ENCODE measurements at places on chromosomes 5 and 9.

GRCh38 chr9:114092336-114092735, 6.8 kb downstream of the KIF12 start:
- DNase-seq = no peak

- no peak for DNase-seq
Observed at GRCh38 chr5:131396015-131396414, 132.2 kb downstream of the CDC42SE2 start.

DNA sequence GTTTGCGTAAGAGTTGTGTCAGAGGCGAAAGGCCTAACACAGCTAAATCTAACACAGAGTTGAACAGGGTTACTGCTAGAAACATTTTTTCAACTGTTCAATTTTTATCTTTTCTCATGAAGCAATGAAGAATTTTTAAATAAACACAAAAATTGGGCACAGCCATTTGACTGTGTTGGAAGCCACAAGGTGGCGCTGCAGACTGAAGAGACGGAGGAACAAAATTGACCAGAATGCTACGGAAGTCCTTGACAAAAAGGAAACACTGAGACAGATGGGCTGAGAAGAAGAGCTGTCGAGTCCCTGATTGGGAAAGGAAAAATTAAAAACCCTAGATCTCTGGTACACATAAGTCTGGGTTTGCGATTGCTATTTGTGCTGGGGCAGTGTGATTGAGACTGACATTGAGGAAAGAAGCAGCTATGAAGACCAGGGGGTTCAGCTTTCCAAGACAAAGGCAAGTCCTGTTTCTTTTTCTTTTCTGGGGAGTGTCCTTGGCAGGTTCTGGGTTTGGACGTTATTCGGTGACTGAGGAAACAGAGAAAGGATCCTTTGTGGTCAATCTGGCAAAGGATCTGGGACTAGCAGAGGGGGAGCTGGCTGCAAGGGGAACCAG, at the start of gene PCDHB9:
TSS of gene PCDHB9 (plus strand) at position 265 of the 616 bp plus-strand sequence. CDS start at position 423, 158 bp downstream.
- no peak for DNase-seq

DNA sequence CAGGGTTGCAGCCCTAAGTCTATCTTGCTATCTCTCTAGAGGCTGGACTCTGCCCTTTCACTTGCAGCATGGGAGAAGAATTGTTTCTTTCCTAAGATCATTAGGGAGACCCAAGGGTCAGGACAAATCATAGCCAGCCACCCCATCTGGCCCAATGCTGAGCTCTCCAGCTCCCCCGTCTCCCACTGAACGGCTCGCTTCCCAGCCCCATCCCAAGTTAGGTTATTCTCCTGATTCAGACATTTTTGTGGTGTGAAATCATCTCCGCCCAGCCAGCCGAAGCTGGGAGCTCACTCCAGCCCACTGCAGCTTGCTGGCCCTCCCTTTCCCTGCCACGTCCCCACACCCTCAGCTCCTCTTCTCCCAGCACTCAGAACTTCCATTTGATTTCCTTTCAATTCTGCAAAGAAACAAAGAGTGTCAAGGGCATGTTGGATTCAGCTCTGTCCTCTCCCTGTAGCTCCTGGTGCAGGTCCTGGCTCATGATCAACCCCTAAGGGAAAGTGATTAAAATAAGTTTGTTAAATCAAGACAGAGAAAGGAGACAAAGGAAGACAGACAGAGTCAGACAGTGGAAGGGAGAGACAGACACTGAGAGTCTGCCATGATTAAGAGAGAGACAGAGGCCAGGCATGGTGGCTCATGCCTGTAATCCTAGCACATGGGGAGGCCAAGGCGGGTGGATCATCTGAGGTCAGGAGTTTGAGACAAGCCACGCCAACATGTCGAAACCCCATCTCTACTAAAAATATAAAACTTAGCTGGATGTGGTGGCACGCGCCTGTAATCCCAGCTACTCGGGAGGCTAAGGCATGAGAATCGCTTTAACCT, 12.6 kb upstream of the SPARC start:
- no peak for DNase-seq

- no peak for DNase-seq
Observed at GRCh38 chr9:81002242-81002641, 687.1 kb downstream of the TLE1 start.

DNA sequence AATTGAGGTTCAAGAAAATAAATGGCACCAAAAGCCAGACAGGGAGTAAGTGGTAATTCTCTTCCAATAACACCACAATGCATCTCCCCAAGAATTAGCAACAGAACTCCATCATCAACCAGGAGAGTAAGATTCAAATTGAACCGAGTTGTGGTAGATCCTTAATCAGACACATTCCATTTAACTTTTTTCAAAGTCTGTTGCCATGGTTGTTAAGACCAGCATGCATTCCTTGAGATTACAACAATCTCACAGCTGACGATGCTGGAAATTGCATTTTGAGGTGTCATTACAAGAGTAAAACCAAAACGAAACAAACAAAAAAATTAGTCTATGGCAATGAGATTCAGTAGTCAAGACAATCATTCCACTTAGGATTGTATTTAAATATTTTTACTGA, 78.9 kb upstream of the ZNF462 start:
- DNase-seq = no peak

- no peak for DNase-seq
Observed at GRCh38 chr9:128995791-128996190, 32.3 kb downstream of the SH3GLB2 start.

GRCh38 chr5:118042076-118042475, 946.3 kb downstream of the DTWD2 start:
- no peak for DNase-seq

- no peak for DNase-seq
Observed at GRCh38 chr5:59569608-59570334, 323.8 kb downstream of the PDE4D start.

GRCh38 chr5:24906689-24907088, 261.9 kb upstream of the CDH10 start:
- DNase-seq = no peak

DNA sequence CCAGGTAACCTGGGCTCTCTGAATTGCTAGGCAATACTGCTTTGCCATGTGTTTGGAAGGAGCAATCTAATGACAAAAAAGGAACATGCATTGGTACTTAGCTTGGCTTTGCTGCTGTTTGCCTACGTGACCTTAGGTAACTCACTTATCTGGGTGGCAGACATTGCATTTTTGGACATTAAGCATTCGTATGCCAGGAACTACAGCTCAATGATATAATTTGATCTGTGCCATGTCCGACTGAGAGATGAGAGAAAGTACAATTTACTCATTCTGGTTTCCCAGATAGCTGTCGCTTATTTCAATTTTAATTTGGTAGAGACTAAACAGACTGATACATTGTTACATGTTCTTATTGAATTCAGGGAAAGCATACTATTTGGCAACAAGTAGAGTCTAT, 63.2 kb upstream of the FRRS1L start:
- no peak for DNase-seq

DNA sequence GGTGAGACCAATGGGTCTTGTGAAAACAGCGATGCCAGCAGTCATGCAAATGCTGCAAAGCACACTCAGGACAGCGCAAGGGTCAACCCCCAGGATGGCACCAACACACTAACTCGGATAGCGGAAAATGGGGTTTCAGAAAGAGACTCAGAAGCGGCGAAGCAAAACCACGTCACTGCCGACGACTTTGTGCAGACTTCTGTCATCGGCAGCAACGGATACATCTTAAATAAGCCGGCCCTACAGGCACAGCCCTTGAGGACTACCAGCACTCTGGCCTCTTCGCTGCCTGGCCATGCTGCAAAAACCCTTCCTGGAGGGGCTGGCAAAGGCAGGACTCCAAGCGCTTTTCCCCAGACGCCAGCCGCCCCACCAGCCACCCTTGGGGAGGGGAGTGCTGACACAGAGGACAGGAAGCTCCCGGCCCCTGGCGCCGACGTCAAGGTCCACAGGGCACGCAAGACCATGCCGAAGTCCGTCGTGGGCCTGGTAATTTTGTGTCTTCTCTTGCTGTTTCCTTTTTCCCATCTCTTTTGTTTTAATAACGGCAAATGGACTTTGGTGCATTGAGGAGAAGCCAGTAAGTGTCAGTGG, 98.0 kb downstream of the EHMT1 start:
- DNase-seq = no peak

DNA sequence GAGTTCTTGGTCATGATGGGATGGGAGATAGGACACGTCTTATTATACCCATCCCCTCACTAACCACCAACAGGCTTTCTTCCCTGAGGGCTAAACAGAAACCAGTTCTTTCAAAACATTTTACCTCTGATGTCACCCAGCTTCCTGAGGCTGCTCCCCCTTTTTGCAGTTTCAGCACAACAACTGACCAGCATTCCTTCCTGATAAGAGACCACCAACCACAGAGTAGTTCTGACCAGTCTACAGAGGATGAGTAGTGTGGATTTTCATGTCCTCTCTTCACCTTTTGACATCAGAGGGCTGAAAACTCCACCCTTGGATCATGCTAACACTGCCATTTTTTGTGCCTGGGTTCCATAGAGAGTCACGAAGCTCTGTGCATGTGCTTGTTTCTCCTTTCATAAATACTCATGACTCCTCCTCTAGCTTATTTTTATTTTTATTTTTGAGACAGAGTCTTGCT, 82.6 kb downstream of the OSTF1 start:
- DNase-seq = no peak

DNA sequence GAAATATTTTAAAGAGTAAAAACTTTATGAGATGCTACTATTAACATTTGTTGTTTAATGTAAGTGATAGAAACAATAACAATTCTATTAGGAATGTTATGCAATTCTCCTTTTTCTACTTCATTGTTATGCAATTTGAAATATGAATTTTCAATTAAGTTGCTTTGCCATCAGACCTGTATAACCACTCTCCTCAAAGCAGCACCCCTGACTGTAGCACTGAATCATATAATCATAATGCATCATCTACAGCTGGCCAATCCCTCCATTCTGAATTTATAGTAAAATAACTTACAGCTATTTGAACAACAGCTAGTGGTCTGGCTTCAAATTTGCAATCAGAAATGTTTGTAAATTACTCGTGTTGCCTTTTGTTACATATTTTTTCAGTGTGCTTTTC, 29.2 kb downstream of the FBXO4 start:
- DNase-seq = no peak

DNA sequence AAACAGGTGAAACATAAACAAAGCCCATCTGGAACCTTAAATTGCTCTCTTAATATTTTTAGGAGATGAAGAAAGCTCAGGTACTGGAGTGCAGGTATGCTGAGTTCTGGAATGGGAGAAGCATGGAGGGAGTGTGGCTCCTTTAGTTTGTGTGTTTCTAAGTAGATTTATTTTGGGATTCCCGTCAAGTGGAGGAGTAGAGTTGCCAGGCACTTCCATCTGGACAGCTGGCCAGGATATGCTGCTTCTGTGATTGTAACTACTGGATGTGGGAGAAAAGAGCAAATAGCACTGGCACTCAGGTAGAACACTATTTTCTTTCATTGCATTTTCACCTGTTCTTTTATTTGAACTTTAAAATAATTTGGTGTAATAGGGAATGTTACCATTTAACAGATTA, 182.3 kb upstream of the MAST4 start:
- DNase-seq = no peak

DNA sequence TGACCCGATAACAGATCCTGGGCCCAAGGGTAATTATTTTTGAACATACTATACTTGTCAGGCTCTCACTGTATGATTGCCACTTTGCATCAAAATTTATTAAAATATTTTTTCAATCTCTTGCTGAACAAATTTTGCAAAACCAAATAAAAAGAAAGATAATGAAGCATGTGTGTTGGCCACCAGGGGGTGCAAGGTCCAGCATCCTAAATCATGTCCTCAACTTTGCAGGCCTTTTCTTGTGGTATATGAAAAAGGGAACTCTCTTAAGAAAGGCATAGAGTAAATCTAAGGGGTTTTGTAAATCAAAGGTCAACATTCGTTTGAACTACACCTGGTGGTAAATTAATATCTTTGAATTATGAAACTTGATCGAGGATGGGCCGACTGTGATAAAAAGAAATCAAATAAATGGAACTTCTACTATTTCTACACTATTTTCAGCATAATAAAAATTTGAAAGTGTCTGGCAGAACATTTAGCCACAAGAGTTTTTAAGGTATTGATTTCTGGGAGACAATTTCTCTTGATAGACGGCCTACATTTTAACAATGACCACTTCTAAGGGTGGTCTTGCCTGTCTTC, 676.5 kb downstream of the DMRTA1 start:
- DNase-seq = no peak

DNA sequence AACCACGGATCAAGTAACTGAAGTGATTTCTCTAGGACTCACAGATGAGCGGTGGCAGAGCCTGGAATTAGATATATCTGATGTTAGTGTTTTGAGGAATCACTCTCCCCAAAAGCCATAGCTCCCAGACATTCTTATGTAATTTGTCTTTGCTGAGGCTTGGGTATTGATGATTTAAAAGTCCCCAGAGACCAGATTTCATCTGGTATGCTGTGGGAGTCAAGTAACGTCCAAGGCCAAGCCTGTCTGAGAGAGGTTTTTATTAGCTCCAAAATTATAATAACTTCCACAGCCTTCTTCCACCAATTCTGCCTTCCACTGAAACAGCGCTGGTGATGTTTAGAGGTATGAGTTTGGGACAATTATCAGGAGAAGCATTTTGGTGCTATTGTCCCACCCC, 21.3 kb upstream of the KCNIP1 start:
- no peak for DNase-seq

DNA sequence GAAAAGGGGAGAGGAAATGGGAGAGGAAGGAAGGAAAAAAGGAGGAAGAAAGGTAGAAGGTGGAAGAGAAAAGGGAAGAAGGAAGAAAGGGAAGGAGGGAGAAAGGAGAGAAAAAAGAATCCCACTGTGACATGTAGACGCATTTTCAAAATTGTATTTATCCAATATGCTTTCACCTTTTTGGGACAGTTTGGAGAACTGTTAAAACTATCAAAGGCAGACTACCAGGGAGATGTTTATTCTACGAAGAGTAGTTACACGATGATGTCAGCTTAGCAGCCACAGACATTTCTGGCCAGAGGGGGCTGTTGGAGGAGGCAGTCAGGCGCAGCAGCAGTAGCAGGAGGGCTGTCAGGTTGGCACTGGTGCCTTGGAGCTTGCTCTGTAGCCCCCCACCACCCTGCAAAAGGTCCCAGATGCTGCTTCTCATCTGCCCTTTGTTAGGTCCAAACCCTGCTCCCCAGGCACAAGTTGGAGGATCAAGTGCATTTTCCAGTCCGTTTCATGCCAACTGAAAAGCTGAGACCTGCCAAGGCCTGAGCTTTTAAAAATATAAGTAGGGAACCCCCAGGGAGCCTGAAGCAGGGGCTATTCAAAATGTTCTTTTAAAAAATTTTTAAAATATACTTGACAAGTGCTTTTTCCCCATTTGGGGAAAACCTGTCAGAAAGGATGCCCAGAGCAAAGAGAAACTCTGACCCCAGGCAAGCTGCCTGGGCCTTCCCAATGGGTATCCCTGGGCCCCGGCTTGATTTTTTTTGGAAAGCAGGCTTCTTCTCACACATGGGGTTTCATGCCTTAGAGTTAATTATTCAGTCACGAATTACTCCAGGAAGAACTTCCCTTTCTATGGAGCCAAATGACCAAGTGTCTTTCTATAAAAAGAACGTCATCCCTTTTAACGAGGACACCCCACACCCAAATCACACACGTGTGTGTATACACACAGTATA, 203.3 kb downstream of the SLIT3 start:
- DNase-seq = no peak

GRCh38 chr9:22148876-22149637, 140.0 kb upstream of the CDKN2B start:
- DNase-seq = no peak

- no peak for DNase-seq
Observed at GRCh38 chr5:139396691-139397090, 1.8 kb upstream of the PROB1 start.

- DNase-seq = no peak
Observed at GRCh38 chr5:45410304-45410995, 285.7 kb downstream of the HCN1 start.
